ENCODE measurements at places on chromosomes 11 and 22.

DNA sequence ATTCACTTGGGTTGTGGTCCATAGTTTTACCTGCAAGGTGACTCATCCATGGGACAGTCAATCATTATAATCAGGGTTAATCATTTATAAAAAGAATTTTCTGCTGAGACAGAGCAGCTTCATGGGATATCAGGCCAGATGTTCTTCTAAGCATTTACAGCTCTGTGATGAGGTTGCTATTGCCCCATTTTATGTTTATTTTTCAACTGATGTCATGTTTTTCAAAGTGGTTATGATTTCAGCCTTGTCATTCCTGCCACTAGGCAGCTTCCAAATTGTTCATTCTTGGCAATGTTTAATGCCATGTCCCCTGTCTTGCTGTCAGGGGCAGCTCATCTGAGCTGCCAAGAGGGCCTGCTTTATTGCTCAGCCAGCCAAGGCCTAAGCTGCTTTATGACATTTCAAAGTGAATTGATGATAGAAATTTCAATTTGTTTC is 35.9 kb upstream of the ZBED5 start:
- no peak for DNase-seq

DNA sequence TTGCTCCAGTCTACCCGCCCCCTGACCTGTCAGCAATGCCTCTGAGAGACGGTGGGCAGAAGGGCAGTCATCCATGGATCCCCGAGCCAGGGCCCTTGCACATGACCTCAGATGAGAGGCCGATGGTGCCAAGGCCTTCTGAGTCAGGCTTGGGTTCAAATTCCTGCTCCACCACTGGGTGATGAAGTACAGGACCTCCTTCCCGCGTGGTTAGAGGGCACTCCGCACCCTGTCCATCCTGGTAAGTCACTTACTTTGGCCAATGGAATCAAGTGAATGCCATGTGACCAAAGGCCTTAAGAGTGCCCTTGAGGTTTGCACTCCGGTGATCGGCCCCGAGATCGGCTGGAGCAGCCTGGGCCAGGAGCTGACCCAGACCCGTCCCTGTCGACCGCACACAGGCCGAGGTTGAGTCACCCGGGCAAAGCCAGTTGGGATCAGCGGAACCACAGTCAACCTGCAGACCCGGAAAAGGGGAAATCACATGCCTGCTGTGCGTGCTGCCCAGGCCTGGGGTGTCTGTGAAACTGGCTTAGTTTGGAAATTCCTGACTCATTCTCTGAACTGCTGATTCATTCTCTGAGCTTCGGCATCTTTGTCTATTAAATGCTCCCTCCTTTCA is 48.9 kb downstream of the RTL6 start:
- DNase-seq, result no peak

DNA sequence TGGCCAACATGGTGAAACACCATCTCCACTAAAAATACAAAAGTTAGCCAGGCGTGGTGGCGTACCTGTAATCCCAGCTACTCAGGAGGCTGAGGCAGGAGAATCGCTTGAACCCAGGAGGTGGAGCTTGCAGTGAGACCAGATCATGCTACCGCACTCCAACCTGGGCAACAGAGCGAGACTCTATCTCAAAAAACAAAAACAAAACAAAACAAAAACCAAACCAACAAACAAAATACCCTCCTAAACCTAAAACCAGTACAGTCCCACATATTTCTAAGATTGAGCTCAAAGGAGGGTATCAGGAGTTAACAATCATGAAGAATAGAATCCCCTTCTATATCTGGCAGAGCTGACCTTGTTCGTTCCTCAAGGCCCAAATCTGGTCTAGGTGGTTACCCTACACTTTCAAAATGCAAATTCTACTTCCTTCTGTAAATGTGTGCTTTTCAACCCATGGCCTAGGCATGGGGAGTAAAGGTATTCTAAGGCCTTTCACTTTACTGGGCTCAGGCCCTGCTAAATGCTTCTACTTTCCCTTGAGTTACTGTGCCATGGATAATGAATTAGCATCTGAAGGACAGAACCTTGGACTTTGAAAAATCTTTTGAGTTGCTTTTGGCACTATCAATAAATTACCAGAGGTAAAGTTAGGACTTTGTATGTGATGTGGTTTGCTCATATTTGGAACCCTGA is 10.4 kb upstream of the PPP2R1B start:
- no peak for DNase-seq

DNA sequence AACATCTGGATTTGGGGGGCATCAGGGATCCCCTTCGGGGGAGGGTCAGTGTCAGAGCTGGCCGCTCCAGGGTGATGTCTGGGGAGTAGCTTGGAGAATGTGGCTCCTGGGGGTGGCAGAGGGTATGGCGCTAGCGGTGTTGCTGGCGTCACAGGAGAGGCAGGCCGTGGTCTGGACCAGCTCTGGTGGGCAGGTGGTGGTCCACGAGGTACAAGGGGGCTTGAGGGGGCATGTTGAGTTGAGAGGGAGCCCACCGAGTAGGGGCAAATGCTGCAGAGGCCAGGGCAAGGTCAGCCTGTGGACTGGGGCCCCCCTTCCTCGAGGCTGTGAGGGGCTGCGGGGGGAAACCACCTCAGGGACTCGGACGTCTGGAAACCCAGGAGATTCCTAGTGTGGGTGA is 8.6 kb downstream of the GRAMD4 start:
- no peak for DNase-seq

DNA sequence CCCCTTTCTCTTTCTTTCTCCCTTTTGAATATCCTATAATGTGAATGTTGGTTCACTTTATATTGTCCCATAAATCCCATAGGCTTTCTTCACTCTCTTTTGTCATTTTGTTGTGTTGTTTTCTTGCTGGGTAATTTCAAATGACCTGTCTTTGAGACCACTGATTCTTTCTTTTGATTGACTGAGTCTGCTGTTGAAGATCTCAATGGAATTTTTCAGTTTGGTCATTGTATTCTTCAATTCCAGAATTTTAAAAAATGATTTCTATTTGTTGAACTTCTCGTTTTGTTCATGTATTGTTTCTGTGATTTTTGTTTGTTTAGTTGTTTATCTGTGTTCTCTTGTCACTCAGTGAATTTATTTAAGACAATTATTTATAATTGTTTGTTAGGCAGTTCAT is 17.5 kb upstream of the FZD4 start:
- no peak for DNase-seq

DNA sequence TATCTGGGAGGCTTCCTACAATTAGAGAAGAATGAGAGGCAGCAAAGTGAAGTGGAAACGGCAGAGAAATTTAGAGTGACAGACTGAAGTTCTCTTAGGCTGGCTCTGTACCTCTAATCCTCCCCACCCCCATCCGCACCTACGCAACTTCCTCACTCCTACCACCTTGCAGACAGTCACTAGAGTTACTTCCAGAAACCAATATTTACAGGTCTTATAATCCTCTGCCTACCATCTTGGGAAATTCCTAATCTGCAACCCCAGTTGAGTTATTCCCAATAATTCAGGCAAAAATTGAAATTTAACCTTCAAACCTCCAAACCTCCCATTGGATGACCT is 71.7 kb downstream of the PAK1 start:
- no peak for DNase-seq

DNA sequence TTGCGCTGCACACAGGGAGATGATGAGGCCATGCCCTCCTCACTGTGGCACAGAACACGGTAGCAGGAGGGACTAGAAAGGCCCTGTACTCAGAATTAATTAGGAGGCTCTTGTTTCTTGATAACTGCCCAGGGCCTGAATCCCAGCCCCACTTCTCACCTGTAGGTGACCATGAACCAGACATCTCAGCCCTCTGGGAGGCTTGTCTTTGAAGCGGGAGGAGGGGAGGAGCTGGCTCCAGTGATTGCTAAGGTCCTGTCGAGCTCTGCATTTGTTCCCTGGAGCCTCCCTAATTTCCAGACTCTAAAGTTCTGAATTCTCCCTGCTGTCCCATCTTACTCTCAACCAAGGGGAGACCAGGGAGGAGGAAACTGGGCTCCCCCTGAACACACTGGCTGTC is 19.8 kb upstream of the OAF start:
- DNase-seq, result no peak

DNA sequence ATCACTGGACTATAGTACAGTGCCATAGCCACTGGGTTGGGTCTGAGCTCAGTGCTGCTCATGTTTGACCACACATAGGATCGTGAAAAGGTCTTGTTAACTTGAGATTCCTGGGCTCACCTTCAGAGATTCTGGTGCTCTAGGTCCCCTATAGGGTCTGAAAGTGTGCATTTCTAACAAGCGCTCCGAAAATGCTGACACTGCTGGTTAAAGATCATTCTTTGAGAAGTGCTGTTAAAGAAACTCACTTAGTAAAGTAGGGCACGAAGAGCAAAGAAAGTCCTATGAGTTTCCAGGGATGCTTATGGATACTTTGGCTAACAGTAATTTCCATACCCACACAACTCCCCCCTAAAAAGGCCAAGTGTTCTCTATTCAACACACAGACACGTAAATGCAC is 108.1 kb upstream of the PAX6 start:
- DNase-seq, result no peak

DNA sequence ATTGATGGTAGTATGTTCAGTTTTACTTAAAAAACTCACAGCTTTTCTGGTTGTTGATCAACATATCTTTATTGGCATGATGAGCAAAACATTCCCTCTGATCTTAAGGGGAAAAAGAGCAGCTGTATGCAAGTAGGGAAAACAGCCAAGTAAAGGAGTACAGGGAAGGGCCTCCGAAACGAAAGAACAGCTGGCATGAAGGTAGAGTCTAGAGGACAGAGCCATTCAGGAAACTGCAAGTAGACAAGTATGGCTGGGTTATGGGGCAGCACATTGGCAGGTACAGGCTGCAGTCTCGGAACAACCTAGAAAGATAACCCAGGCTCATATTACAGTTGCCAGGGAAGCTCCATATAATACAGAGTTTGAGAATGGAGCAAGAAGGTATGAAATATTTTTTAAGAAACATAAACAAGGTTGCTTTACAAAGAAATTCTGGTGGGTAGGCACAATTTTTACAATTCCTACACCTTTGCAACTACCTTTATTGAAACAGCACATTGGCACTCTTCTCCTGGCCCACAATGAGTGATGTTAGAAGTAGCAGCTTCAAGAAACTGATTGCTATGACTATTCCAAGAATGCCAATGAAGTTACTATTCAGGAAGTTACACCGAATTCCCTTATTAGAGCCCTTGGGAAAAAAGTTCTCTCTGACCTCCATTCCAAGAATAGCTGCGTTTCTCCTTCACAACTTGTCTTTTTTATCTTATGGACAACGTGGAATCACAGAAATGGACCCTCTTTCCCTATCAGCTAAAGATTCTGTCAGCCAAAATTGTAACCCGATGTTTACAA is 45.2 kb downstream of the LGR4 start:
- DNase-seq, result no peak

DNA sequence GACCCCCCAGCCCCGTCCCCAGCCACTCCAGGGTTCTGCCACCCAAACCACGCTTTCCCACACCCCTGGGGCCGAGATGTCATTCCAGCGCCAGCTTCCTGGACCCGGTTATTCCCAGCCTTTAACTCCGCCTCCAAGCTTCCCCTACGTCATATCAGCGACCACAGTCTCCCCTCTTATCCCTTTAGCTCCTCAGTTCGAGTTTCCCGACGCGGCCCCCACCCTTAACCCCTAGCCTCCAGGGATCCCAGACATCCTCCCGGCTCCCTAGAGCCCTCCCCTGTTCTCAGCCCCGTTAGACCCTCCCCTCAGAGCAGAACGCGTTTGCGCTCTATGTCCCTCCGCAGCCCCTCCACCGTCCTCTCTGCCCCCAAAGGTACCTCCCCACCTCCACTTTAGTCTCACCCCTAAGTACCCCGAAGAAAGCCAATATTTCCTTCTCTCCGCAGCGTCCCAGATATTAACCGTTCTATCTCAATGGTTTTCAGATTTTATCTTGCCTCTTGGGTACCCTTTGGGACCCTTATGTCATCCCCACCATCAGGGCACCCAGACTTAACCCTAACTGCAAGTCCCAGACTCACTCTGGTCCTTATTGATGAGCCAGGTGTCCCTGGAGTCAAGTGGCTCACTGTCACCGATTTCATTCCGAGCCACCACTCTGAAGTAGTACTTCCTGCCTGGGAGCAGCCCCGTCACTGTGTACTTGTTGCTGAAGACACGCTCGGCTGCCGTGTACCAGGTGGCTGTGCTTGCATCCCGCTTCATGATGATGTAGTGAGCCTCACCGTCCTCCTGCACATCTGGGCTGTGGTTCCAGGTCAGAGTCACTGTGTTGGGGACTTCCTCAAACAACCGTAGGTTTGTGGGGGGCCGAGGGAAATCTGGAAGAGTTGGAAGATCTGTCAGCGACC is 8.0 kb downstream of the TMEM86A start:
- peak; percentile 85 for DNase-seq

GRCh38 chr22:35842954-35843353 is 125.3 kb downstream of the APOL5 start:
- DNase-seq, result no peak
